ENCODE measurements at places on chromosomes 2 and 18.
A peak's percentile ranks its signal among the peaks of the same experiment; 100 is the strongest.

GRCh38 chr18:45163871-45164270 lies 451.4 kb upstream of the SLC14A2 start:
- no peak for DNase-seq

DNA sequence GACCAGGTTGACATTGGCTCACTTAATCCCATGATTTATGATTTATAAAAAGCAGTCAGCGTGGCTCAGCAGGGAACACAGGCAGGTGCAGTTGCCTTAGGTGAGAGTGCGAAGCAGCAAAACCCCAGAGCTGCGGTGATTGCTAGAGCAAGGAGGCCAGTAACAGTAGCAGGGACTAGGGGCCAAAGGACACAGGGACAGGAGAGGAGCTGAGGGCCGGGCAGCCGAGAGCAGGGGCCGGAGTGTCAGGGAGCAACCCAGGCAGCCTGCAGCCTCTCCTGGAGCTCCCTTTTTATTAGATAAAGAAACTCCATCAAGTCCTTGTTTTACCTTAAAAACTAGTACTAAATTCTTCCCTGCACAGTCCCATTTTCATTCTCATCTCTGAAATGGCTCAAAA lies 4.3 kb downstream of the MC2R start:
- no peak for DNase-seq

GRCh38 chr18:14976736-14977430 lies 228.9 kb downstream of the ANKRD30B start:
- DNase-seq = peak; percentile 95

DNA sequence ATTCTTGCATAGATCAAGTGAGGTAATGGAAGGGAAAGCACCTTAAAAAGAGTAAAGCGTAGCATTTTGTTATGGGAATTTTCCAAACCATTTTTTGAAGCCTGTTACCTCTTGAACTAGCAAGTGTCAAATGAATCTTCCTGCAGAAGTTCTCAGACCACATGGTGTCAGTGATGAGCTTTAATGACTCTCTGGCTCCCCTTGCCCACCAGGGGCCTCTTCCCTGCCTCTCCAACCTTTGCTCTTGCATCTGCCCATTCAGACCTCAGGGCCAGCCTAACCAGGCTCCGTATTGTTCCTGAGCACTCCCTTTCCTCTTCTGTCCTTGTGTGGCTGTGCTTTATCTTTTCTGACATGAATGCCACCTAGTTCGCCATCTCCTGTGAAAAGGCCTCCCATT lies 155.9 kb downstream of the DIS3L2 start:
- no peak for DNase-seq

- peak; percentile 5 for DNase-seq
Measured at GRCh38 chr2:195498176-195498575, 158.8 kb upstream of the SLC39A10 start.

GRCh38 chr2:12045864-12046291 lies 299.4 kb downstream of the LPIN1 start:
- DNase-seq = no peak

GRCh38 chr2:238231251-238231793 lies 8.5 kb downstream of the HES6 start:
- DNase-seq = no peak

DNA sequence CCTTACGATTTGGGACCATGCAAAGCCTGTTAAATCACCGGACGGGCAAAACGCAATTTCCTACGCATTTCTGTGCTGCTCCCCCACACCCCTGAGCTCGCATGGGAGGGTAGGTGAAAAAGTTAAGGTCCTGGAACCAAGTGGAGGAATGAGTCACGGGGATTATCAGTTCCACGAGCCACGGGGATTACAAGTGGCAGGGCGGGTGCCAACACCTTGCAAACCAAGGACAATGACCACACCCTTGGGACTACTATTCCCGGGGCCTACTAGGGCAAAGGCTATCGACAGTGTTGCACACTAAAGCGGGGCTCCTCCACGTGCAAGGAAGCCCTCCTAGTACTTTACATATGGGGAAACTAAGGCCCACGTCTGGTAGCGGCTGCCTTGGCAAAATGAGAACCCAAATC lies 447 bp downstream of the RETSAT start:
- DNase-seq = peak; percentile 66

DNA sequence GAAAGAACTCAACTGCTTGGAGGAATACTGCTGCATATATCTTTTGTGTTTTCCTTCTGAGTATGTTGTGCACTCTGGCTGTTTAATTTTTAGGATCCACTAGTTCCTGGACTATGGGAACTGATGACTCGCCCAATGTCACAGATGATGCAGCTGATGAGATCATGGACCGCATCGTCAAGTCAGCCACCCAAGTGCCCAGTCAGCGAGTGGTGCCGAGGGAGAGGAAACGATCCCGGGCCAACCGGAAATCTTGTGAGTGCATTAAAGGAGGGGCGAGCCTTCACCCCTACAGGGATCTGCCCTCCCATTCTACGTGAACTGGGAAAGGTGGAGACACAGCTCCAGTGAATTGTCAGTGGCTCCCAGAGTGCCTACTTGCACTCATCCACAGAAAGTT lies 59.6 kb downstream of the TPGS2 start:
- peak; percentile 5 for DNase-seq

DNA sequence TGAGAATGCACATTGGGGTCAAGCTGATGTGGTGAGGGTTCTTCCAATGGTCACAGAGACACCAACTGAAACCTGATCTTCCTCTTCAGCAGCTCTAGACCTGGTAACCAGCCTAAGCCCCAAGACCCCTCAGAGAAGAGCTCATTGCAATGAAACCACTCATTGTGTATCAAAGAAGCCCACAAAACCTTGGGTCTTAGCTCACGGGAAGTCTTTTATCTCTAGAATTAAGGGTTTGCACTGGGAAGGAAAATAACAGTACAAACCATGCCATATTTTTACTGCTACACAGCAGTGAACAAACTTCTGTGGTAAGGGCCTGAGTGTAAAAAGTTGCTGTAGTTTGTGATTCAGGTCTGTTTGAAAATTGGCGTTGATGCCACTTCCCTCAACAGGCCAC lies 8.6 kb upstream of the UBXN4 start:
- DNase-seq = no peak

GRCh38 chr2:111702119-111702803 lies 181.7 kb downstream of the ANAPC1 start:
- DNase-seq = peak; percentile 46

DNA sequence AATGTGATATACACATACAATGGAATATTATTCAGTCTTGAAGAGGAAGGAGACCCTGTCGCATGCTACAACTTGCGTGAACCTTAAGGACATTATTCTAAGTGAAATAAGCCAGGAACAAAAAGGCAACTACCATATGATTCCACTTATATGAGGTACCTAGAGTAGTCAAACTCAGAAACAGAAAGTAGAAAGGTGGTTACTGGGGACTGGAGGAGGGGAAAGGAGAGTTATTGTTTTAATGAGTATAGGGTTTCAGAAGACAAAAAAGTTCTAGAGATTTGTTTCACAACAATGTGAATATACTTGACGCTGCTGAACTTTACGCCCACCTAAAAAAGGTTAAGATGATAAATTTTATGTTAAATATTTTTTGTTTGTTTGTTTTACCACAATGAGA lies 47.0 kb downstream of the CXCR4 start:
- DNase-seq = no peak

Measured in MG63 (cell line).